Stimulated activated naive CD4-positive, alpha-beta T cell treated with Interleukin-2 at 50 U/mL for 16 hours (primary cell): ENCODE measurements at places on chromosomes 7 and 10.

GRCh38 chr7:105830405-105831301, 45.7 kb downstream of the ATXN7L1 start:
- DNase-seq: no peak

DNA sequence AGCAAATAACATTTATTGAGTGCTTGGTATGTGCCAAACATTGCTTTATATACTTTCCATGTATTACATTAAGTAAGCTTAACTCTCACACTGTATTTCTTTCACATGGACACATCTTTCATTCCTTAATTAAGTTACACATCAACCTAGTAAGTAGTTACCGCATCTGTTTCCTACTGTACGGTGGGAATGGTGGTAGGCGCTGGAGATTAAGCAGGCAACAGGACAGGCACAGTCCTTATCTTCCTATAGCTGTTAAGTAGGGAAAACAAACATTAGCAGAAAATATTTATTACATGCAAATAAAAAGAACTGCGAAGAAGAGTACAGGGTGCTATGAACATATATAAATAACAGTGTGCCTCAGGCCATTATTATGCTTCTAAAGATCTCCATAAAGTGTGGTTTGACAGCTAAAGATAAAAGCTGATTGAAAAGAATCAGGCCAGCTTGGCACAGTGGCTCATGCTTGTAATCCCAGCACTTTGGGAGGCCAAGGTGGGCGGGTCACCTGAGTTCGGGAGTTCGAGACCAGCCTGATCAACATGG, 105.0 kb downstream of the SUGCT start:
- DNase-seq: no peak

DNA sequence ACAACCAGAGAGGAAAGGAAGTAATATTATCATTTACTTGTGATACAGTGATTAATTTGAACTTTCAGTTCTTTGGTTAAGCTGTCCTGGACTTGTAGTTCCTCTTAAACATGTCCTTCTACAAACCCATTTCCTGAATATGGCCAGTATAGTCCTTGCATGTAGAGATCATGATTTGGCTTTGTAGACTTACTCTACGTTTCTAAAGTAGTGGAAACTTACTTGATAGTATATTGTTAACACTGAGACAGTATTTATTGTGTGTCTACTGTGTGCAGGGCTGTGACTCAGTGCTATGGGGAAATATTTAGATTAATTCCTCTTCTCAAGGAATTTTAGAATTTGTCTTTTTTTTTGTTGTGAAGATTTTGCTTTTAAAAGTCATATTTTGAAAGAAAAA, 109.5 kb downstream of the NRF1 start:
- DNase-seq: no peak

- DNase-seq: no peak
These were observed 150.1 kb downstream of the PLPP4 start for GRCh38 chr10:120607016-120607709.

DNA sequence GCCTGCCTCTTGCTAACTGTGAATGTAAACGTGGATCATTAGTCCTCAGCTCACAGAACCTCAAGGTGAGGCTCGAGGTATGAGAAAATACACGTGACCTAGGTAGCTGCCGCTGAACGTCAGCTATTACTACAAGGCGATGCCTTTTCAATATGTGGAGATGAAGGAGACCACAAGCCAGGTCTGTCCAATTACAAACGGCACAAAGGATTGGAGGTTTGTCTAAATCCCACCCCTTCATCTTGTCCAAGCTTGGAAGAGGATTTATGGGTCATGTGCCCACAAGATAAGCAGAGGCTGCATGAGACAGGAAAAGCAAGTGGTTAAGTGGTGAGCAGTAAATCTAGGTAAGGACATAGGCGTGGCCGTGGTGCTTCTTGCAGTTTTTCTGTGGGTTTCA, 3.4 kb downstream of the H2BK1 start:
- no peak for DNase-seq

GRCh38 chr7:1646391-1646790, 23.7 kb upstream of the ELFN1 start:
- no peak for DNase-seq

DNA sequence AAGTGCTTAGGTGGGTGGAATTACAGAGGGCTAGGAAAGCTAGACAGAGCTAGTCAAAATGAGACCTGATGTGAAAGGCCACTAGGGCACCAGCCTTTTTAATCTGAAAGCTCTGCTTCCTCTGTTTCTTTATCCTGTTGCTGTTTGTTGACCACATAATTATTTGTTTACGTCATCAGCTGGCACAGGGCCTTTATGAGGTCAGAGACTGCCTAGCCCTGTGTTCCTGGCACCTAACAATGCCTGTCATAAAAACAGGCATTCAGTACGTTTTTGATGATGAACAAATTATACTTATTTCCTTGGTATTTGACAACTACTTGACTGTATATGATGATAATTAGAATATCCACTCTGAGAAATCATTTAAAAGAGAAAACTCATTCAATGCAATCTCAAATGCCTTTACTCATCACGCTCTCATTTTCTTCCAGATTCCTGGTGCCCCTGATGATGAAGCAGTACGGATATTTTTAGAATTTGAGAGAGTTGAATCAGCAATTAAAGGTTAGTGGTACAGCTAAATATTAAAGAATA, 26.0 kb downstream of the RBM17 start:
- DNase-seq: no peak

DNA sequence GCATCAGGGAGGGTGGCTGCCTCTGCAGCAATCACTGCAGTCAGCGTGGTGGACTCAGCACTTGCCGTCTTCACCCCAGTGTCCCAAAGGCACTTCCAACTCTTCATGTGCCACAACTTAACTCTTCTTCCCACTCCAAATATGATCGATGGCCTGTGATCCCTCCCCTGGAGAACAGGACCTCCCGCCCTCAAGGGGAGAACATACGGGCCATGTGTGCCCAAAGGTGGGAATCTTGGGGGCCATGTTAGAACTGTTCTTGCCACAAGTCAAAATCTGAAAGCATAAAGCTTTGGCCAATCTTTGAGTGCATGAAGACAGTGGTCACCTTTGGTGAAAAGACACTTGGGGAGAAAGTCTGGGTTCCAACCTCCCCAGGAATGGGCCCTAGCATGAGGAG, 368.5 kb upstream of the MGMT start:
- DNase-seq: no peak

GRCh38 chr10:56633876-56634452, 272.9 kb upstream of the ZWINT start:
- no peak for DNase-seq

DNA sequence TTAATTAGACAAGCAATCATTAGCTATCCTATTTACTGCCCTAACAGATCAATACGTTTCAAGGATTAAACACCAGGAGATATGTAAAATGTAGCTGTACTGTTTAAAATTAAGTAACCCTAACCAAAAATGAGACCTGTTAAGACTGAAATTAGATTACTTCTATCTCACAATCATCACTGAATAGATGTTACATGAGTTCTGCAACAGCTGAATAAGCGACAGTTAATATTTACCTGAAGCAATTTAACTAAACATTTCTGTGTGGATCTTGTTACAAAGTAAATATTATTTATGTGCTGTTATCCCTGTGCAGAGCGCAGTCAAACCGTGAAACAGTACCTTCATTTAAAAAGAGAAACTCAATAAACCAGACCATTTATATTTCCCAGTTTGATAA, 122.5 kb downstream of the RELN start:
- DNase-seq: no peak

DNA sequence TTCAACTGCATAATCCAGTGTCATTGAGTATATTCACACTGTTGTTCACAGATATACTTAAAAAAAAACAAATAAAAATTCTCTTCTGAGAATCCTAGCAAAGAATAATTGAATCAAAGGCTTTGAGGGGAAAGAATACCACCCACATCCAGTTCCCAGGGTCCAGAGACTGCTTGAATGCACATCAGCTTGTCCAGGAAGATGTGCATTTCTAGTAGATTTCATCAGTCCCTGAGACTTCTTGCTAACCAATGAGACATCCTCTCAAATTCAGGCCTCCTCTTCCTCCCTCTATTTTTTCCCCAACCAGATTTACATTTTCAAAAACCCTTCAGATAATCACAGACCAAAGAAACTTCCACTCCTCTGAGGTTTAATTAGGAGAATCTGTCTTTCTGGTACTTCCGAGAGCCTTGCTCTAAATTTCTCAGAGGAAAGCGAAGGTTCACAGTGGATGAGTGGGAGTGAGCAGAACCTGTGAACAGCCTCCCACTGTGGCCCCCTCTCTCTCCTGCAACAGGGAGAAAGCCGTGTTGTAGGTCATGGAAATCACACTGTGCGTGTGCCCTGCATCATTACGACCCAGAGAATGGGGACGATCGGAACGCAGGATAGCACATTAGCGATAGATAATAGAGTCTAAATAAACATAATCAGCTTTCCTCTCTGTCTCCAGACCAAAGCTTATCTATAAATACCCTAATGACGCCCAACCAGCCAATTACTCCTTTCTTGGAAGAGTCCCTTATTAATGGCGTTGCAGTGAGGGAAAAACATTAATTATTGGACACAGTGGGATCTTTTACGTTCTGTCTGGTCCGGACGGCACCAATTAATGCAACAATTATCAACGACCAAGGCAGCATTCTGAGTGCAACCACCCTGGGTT, 212.5 kb downstream of the EMX2 start:
- DNase-seq: no peak
